ENCODE measurements at places on chromosomes 11 and 22. TPM values are rescaled to one million over a fixed set of nuclear protein-coding genes. Genes with fewer than 3 reads are reported as not detected.

Gene ELFN2
- total RNA-seq = 0.83 TPM

- no peak for DNase-seq
Observed at GRCh38 chr11:86983021-86983488, 27.9 kb upstream of the FZD4 start.

- DNase-seq = no peak
Observed at GRCh38 chr22:17235149-17235655, 16.0 kb upstream of the ADA2 start.

Gene OR4A16
- not detected for total RNA-seq

Gene SLC17A6
- total RNA-seq = not detected

Gene MUC5B
- total RNA-seq = not detected

GRCh38 chr11:105124756-105125155 lies 14.8 kb downstream of the CARD18 start:
- DNase-seq = no peak
